ENCODE measurements at places on chromosomes 5 and 9.

- no peak for DNase-seq
These were observed 109.5 kb upstream of the SLC28A3 start for GRCh38 chr9:84450029-84450428.

DNA sequence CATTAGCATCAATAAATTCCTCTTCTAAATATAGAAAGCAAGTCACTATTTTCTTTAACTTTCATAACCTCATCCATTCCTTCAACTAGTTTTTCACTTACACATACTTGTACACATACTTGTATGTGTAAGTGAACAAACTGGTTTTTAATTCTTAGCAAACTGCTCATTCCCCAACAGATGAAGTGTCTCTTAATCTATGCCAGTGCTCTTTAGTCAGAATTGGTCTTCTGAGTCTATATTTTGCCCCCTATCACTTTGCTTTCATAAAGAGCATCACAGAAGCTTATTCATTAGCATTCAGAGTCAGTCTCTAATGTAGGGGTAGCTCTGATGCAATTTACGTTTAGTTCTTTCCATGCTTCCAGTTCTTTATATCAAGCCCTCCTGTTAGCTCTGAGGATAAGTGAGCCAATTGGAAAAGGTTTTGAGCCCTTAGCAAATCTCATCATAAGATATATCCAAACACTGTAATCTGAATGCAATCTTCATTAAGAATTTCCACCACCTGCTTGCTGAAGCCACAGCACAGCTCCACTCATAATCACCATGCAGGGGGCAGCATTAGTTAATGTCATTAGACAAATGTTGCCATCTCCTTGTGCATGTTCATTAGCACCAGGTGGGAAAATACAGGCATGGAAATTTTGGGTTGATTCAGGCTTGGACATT lies 178.5 kb upstream of the SLC24A2 start:
- DNase-seq: no peak

DNA sequence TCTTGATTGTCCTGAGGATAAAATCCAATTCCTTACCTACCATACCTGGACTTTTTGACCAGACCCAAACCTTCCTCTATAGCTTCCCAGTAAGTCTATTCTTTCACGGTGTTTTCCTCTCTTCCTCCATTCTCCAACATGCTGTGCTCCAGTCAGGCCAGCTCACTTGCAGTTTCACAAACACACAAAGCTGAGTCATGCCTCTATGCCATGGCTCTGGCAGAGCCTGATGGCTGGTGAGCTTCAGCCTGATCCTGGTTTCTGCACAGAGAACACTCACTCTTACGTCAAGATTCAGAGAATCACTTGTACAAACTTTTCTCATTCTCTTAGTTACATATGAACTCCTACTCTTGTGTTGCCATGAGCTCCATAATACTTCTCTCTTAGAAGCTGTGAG lies 27.7 kb upstream of the PAX5 start:
- DNase-seq: no peak

DNA sequence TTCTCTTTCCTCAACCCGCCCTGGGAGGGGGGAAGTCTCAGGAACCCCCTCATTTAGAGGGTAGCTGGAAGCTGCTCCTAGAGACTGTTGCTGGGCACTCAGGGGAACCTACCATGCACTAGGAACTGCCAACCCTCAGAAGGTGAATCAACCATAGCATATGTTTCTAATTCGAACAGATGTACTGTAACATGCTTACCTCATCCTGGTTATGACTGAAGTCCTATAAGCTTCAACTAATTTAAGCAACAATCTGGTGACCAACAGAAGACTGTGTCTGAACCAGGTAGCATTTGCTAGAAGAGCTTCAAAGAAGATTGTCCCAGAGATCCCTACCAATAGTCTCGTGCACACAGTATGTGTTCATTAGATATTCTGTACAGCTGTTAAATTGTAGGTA lies 5.7 kb upstream of the PRDM6 start:
- DNase-seq: no peak

DNA sequence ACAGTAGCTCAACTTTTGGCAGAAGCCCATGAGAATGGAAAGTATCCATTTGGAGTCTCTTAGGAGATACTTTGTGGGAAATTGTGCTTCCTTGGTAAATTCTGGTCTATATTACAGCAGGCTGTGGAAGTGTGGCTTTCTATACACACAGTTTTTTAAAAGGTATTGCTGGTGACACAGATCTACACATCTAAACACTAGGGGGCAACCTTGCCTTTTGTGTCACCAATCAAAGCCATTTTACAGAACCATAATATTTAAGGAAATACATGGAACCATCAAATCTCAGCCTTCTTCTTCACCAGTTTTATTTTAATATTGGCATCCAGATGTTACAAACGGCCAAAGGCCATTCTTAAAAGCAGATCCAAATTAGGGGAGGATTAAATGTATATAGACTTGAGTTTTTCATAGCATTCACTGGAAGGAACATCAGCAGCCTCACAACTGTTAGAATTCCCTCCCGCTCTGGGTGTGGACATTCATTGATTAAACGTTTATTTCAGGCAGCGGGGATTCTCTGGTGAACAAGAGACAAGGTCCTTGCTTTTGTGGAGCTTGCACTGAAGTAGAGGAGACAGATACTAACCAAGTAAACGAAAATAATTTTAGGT lies 132.4 kb upstream of the EPB41L4A start:
- DNase-seq: peak; percentile 2

GRCh38 chr5:37730896-37731455 lies 108.9 kb downstream of the GDNF start:
- DNase-seq: no peak

DNA sequence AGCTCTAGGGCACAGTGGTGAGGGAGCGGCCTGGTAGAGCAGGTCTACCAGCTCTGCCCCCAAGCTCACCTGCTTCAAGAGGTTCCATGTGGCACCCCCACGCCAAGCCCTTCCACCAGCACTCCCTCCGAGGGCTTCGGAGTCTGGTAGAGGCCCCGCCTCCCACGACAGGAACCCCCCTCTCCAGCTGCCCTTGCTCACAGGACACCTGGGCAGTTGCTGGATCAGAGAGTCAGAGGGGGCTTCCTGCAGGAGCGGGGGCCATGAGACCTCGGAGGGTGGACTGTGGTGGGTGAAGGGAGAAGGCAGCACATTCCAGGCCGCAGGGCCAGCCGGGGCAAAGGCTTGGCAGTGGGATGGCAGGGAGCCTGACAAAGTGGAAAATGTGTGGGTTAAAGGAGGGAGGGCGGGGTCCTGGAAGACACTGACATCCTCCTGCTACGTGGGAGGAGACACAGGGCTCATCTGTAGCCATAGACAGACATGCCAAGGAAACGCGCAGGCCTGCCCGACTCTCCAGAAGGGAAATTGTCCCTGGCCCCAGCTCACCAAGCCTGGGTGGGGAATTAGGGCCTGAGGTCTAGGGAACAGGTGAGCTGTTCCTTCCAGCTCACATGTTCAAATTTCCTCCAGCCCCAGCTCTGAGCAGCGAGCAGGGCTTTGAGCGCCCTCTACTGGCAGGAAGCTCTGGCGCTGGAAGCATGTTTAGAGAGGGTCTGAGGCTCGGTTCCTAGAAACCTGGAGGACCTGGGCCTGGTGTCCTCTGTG lies 74.2 kb downstream of the NTNG2 start:
- peak; percentile 58 for DNase-seq

- DNase-seq: no peak
These were observed at the start of gene AIF1L for GRCh38 chr9:131096269-131097125. Gene AIF1L, plus strand, starts transcription at chr9:131096531. Its CDS starts 99 bp downstream, at chr9:131096630.

DNA sequence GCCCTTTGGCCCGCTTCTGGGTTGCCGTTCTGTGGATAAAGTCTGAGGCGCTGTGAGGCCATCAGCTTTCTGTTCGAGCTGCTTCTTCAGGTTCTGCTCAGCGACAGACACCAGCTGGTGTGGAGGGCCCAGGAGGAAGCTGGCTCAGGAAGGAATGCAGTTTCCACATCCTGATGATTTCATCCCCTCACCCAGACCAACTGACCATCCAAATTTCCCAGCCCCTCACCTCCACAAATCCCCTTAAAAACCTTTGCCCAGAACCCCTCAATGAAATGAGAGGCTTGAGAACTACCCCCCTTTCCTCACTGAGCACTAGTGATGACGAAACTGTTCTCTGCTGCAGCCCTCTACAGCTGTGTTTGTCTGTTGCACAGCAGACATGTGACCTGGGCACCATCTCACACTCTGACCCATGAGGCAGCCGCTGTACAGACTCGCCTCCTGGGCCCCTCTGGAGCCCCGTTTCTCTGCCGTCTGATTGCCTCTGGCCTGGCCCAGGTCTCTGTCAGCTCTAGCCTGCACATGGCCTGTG lies 45.4 kb downstream of the SPATA31C2 start:
- DNase-seq: no peak
